Left colon (tissue), 2 donors: ENCODE measurements at places on chromosomes 5 and 9.

DNA sequence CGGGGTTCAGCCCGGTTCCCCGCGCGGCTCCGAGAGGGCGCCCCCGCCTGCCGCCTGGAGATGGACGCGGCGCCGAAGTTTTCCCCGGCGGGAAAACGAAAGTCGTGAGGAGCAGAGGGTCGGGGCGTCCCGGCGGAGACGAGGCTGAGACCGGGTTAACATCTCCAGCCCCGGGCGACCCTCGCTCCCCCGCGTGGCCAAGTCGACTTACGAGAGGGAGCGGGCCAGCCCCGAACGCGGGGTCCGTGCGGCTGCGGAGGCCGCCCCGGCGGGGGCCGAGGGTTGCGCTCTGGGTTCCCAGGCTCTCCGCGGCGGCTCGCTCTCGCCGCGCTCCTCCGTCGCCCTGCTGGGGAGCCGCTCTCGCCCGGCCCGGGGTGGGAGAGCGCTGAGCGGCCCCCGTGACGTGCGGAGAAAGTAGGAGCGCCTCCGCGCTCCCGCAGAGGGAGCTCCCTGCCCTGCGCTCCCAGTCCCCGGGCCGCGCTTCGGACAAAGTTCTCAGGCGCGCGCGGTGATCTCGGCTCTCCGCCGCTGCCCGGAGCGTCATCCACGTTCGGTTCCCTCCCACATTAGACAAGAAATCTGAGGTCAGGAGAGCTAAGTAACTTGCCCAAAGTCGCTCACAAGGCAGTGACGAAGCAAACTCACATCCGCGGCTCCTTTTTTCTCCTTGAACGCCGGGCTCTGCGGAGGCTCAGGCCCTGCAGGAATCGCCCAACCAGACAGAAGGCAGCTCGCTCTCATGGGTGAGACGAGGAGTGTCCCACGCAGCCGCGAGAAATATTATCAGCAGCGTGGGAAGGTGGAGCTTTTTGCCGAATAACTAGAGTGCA is 1.2 kb upstream of the GCNT4 start:
- DNase-seq = peak; percentile 41

DNA sequence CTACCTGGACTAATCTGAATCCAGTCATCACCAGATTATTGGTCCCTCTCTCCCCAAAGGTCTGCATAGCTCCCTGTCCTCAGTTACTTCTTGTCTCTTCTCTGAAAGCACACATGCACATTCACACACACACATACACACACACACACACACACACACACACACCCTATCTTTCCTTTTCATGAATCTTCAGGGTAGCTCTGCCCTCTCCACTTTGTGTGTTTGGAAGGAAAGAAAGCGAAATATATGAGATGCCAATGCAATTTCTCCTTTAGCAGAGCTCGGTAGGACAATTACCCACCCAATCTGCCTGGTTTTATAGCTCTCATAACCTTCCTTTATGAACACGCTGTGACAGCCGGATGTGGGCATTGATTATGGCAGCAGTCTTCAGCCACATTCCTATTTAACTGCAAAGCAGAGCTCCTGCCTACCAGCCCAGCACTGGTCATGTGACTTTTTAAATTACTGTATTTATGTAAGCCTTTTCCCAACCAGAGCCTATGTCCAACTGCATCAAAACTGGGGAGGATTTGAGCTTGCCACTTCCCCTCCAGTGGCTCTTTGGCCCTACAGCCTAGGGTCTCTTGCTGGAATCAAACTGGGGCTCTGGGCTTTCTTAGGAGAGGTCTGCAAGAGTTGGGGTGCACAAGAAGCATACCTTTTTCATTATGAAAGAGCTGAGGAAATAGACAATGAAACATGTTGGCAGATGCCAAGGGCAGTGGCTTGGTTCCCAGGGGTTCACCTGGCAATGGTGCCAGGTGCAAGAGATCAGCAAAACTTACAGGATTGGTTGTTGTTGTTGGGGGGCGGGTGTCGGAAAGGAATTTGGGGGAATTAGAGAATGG is 20.8 kb upstream of the MATR3 start:
- peak; percentile 73 for DNase-seq

DNA sequence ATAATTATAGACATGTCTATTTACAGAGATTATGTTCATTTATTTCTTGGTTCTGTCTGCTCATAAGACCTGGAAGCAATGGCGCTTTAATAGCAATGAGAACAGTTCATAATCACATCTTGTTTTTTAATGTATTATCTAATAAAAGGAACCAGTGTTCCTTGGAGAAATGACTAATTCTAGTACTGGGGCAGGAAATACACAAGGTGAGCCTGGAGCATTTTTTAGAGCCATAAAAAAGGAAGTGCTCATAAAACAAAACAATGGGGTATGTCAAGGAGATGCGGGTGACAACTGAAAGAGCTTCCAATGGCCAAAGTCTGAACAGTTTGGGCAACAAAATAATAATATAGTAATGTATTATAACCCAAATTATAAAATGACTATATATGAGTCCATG is 531.9 kb upstream of the CHD1 start:
- DNase-seq = no peak

DNA sequence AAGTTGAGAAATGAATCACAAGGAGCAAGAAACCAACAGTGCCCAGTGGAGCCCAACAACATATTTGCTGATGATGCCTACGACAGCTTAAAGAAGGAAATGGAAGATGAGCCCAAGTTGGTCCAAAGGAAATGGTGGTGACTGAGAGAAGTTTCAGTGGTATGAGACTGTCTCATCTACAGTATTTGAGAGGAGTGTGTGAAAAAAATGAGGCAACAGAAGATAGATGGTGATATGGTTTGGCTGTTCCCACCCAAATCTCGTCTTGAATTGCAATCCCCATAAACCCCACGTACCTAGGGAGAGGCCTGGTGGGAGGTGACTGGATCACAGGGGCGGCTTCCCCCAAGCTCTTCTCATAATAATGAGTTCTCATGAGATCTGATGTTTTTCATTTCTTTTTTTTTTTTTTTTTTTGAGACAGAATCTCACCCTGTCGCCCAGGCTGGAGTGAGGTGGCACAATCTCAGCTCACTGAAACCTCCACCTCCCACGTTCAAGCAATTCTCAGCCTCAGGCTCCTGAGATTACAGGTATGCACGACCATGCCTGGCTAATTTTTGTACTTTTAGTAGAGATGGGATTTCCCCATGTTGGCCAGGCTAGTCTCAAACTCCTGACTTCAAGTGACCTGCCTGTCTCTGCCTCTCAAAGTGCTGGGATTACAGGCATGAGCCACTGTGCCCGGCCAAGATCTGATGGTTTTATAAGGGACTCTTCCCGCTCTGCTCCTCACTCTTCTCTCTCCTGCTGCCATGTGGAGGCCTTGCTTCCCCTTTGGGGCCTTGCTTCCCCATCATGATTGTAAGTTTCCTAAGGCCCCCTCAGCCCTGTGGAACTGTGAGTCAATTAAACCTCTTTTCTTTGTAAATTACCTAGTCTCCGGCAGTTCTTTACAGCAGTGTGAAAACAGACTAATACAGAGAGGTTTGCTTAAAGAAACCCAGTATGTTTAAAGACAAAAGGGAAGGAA is 30.2 kb downstream of the EFCAB9 start:
- DNase-seq = no peak

DNA sequence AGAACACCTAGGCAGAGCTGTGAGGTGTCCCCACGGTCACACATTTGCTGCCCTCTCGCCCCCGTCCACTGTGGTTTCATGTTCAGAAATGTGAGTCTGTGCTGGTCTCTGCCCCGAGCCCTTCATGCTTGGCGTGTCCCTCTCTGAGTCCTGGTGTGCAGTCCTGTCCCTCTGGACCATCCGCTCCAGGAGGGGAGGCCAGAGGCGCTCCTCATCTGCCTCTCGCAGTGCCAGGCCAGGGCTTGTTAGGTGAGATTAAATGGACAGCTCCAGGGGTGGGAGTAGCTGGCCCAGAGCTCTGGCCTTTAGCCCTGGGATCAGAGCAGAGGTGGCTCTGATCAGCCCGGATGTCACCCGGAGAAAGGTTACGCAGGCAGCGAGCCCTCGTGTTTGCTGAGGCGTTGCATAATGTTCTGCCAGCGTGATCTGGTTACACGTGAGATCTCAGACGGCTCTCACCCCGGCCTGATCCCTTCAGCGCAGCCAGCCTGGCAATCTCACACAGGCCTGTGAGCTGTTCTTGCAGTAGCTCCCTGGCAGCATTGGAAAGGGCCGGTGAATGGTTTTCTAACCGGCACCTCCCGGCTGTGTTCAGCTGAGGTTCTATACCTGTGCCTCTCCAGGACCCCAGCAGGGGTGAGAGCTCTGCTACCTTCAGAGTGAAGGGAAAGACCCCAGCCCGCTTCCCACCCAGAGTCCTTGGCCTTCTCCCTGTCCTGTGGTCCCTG is 24.5 kb downstream of the PTGES2 start:
- peak; percentile 27 for DNase-seq

- peak; percentile 44 for DNase-seq
Observed at GRCh38 chr5:112958093-112959088, 18.2 kb upstream of the DCP2 start.

GRCh38 chr5:168883281-168883741 is 304.1 kb upstream of the PANK3 start:
- no peak for DNase-seq

- no peak for DNase-seq
Observed at GRCh38 chr5:14321936-14322335, 178.8 kb downstream of the TRIO start.

- DNase-seq = no peak
Observed at GRCh38 chr9:93173365-93174051, 10.4 kb upstream of the WNK2 start.

GRCh38 chr9:70285981-70286598 is 27.3 kb downstream of the SMC5 start:
- no peak for DNase-seq

- no peak for DNase-seq
Observed at GRCh38 chr9:117625154-117625553, 79.0 kb upstream of the TLR4 start.

DNA sequence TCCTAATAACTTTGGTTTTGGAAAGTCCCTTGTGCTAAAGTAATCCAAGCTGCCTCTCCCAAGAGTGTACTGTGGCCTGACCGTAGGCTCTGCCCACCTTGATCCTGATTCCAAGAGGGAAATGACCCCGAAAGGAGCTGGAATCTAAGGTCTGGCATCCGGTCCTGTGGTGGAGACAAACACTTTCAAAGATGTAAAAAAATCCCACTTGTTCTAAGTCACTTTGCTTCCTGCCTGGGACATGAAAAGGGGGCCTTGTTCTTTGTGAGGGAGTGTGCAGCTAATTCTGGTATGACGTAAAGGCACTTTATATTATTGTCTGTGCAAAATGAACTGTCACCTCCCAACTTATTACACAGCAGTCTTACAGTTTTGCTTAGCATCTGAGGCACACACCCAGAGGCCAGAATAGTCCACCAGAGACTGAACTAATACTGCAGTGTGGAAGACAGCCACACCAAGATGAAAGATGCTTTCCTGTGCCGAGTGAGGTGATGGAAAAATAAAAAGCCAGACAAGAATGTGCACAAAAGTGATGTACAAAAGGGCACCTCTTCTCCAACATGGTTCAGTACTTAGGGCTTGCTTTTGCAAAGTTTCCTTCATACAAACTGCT is 128.7 kb downstream of the SLC12A2 start:
- no peak for DNase-seq
